ENCODE measurements at places on chromosomes 5 and 9.
A peak's percentile ranks its signal among the peaks of the same experiment; 100 is the strongest.

- no peak for DNase-seq
Measured at GRCh38 chr9:95722141-95722540, 153.3 kb upstream of the ERCC6L2 start.

GRCh38 chr5:53984971-53985370 lies 325.4 kb downstream of the ARL15 start:
- DNase-seq = no peak

GRCh38 chr5:76271836-76272235 lies 131.2 kb upstream of the IQGAP2 start:
- DNase-seq = no peak

GRCh38 chr5:135079760-135080159 lies 45.7 kb upstream of the PITX1 start:
- DNase-seq = no peak

GRCh38 chr5:138488481-138488945 lies 23.2 kb downstream of the EGR1 start:
- no peak for DNase-seq

DNA sequence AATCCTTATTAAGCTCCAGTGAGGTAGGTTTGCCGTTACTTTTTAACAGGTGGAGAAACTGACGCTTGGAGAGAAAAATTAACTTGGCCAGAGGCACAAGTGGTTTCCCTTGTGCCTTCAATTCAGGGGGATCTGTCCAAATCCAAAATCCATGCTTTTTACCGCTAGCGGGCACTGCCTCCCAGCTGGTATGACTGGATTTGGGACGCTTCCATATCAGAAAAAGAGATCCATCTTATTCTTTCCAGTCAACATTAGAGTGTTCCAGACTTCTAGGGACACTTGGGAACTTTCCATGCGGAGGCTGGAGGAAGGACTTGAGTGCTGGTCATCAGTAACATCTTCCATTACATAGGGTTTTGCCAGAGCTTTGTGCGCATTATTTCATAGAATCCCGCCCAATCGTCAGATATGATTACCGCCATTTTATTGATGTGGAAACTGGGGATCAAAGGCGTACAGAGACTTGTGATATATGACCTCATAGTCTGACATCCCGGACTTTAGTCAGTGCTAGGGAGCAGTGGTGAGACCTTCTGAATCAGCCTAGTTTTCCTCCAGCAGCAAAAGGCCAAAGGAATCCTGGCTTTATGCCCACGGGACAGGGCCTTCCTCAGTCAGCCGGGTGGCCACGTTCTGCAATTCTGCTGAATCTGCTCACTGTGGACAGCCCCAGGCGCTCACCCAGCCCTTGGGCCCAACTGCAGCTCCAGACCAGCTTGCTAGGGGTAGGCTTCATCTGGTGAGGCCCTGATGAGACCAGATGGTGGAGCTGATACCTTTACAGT lies 1.1 kb upstream of the GNPDA1 start:
- no peak for DNase-seq

- peak; percentile 72 for DNase-seq
Measured at GRCh38 chr9:21160178-21160577, 6.3 kb downstream of the IFNA21 start.

DNA sequence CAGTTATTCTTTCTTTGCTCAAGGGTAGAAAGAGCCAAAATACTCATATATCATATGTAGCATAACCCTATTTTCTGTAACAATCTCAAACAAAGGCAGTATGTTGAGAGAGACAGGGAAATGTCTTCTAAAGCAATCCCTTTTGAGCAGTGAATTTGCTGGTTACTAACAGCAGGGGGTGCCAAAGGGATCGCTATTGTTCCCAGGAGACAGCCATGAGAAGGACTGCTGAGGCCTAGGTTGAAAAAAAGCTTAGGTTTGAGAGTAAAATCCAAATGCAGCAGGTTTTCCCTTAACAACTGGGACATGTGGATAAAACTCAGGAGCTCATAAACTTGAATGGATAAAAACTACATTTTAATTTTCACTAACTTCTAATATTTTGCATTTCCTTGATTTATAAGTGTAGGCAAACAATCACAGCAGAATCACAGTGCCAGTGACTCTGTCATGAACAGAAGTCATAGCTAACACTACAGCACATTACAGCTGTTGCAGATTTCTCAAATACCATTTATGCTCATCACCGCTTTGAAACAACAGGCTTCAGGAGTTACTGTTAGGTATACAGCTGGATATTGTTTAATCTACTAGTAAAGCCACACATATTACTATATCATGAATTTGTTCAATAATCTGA lies 148.4 kb downstream of the MAPKAP1 start:
- DNase-seq = peak; percentile 68

GRCh38 chr5:131081913-131082488 lies 83.1 kb downstream of the HINT1 start:
- no peak for DNase-seq

- DNase-seq = no peak
Measured at GRCh38 chr5:175104677-175105076, 339.3 kb downstream of the DRD1 start.

DNA sequence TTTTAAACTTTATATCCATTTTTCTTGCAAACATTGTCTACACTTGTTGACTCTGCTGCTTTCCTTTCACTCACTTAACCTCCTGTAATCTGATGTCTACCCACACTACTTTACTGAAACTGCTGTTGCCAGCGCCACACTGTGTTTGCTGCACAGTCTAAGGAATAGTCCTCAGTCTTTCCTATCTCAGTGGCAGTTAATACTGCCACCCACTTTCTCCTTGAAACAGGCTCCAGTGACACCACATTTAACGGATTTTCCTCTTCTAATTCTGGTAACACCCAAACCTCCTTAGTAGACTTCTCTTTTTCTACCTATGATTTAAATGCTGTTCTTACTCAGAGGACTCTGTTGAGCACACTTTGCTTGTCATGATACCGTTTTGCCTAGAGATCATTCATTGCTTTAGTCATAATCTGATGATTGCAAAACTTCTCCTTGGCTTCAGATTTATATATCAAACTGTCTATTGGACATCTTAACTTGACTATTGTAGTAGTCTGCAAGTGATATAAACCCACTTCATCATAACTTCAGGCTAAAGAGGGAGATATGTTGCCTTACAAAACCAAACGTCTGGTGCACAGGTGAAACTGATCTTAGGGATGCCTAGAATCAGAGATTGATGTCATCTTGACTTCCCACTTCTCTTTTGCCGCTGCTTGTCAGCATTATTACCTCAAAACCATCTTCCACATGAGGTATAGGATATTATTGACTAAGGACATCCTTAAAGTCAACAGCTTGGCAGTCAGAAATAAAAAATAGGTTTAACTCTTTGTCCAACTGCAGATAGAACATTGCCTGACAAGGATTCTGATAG lies 94.1 kb downstream of the CDC42SE2 start:
- peak; percentile 79 for DNase-seq

DNA sequence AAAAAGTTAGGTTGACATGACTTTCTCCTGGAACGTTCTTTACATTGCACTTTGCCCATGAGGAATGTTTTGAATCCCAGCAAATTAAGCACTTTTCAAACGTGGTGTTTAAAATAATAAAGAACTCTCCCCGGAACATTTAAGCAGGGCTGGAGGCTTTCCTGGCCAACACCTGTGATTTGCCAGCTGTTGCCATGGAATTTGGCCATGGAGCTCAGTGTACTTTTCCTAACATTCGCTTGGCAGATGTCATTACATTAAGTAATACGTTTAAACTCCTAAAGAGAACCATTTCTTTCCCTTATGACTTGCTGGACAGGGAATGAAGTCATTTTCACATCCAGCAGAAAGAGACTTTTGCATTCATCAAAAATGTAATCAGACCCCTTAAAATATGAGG lies 146.1 kb downstream of the GAS1 start:
- DNase-seq = no peak

DNA sequence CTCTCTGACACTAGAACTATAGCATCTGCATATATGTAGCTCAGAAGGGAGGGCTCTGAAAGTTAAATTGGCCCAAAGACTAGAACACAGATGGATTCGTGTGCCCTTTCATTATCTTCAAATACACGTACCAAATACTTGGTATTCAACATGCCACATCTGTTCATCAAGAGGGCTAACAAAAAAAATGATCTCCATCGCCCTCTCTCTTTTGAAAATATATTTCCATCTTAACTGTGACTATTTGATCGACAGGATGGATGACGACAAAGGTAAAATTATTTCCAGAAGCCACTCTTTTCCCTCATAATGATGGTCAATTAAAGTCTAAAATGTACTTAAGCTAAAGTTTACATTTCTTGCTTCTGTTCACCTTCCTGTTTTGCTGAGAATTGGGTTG lies 77.0 kb downstream of the SEMA6A start:
- peak; percentile 10 for DNase-seq

DNA sequence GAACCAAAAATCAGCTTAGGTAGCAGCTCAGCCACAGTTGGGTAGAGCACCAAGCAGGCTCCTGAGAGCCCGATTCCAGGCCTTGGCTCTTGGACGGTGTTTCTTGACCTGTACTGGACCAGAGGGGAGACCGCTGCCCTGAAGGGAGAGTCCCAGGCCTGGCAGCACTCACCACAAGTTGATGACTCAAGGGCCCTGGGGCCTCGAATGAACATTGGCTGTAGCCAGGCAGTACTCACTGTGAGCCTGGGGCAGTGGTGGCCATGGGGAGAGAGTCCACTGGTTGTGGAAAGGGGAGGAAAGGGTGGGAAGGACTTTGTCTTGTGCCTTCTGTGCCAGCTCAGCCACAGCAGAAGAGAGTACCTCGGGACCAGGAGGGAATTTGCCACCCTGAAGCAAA lies 166.1 kb downstream of the EDIL3 start:
- no peak for DNase-seq

DNA sequence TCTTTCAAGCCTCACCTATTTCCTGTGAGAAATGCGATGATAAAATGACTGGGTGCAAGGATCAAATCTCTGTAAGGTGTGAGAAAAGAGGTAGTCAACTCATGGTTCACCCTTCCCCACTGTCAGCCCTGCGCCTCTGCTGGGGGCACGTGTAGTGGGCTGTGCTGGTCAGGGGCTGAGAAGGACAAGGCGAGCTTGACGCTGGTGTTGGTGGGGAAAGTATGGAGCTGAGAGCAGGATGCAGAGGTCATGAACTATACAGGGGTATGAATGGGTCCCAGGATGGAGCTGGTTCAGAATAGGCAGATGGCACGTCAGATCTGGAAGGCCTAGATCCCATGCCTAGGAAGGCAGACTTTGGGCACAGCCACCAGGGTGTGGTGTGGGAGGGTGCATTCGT lies 20.6 kb downstream of the PITX1 start:
- no peak for DNase-seq

GRCh38 chr5:167219298-167219697 lies 1072.1 kb upstream of the WWC1 start:
- DNase-seq = no peak

GRCh38 chr9:2015581-2016407 lies 647 bp downstream of the SMARCA2 start:
- peak; percentile 2 for DNase-seq

- no peak for DNase-seq
Measured at GRCh38 chr9:7974335-7974960, 174.9 kb upstream of the DMAC1 start.

All from Kasumi-1 (cell line).